ENCODE measurements at places on chromosomes 2 and 18. TPM values are rescaled to one million over a fixed set of nuclear protein-coding genes. Genes with fewer than 3 reads are reported as not detected.

The DNAJC5G gene
- under 0.01 TPM for total RNA-seq

The SKA1 gene
- total RNA-seq, result 2.6 TPM

The CHRNG gene
- 35.5 TPM for total RNA-seq

The HOXD1 gene
- total RNA-seq, result 0.52 TPM

The VIL1 gene
- not detected for total RNA-seq

The MAB21L4 gene
- not detected for total RNA-seq

The ADCYAP1 gene
- under 0.01 TPM for total RNA-seq

The LONRF2 gene
- 1.0 TPM for total RNA-seq

The ZBTB14 gene
- total RNA-seq, result 6.8 TPM

The ACTG2 gene
- 1.6 TPM for total RNA-seq

The TUBA4B gene
- not detected for total RNA-seq

The IWS1 gene
- total RNA-seq, result 24.5 TPM

The C18orf63 gene
- not detected for total RNA-seq

The GAD1 gene
- total RNA-seq, result 0.52 TPM

The DNAH7 gene
- under 0.01 TPM for total RNA-seq

The FAM161A gene
- 7.3 TPM for total RNA-seq

The DSG4 gene
- not detected for total RNA-seq

The SGPP2 gene
- total RNA-seq, result not detected

The CNRIP1 gene
- total RNA-seq, result 17.7 TPM

The COL4A4 gene
- total RNA-seq, result under 0.01 TPM

The INPP5D gene
- total RNA-seq, result 8.4 TPM

The SIX3 gene
- total RNA-seq, result not detected

The BCL11A gene
- 4.2 TPM for total RNA-seq

The MAP2 gene
- 3.7 TPM for total RNA-seq

The CPS1 gene
- 3.7 TPM for total RNA-seq

The GNLY gene
- total RNA-seq, result not detected

The HADHB gene
- 118 TPM for total RNA-seq

The GRB14 gene
- 5.7 TPM for total RNA-seq

The SLC30A3 gene
- total RNA-seq, result 0.52 TPM

The AQP12B gene
- not detected for total RNA-seq

The POTEC gene
- total RNA-seq, result not detected

The ITPRIPL1 gene
- 3.7 TPM for total RNA-seq

The NCKAP5 gene
- 5.7 TPM for total RNA-seq

The TXNDC2 gene
- total RNA-seq, result not detected

The AKAIN1 gene
- total RNA-seq, result not detected

The STARD6 gene
- total RNA-seq, result not detected

The HOXD10 gene
- total RNA-seq, result 0.52 TPM

The EFEMP1 gene
- total RNA-seq, result 18.3 TPM

The TSPYL6 gene
- total RNA-seq, result not detected

The CYRIA gene
- total RNA-seq, result 4.7 TPM

The ASB18 gene
- 3.1 TPM for total RNA-seq

The UGT1A7 gene
- not detected for total RNA-seq

The STK11IP gene
- 8.9 TPM for total RNA-seq

The CHRND gene
- total RNA-seq, result 32.9 TPM

The ZBTB7C gene
- 2.6 TPM for total RNA-seq

The SERPINB3 gene
- not detected for total RNA-seq

The C18orf54 gene
- 2.6 TPM for total RNA-seq

The SPATA3 gene
- not detected for total RNA-seq

The TCF7L1 gene
- total RNA-seq, result 8.9 TPM

The AGAP1 gene
- 18.3 TPM for total RNA-seq

The ANKMY1 gene
- 5.2 TPM for total RNA-seq

The NTSR2 gene
- total RNA-seq, result not detected

The LOXHD1 gene
- 1.6 TPM for total RNA-seq

The GPR35 gene
- 1.0 TPM for total RNA-seq

The STK36 gene
- 5.2 TPM for total RNA-seq

The SNED1 gene
- total RNA-seq, result 4.7 TPM

The ING5 gene
- total RNA-seq, result 16.7 TPM

The EGR4 gene
- total RNA-seq, result not detected

Measured in skeletal muscle tissue (tissue), 5 donors.